NCI-H1436 treated with DMSO at 0.1 percent for 48 hours (cell line): ENCODE measurements at places on chromosomes 12 and 14.

DNA sequence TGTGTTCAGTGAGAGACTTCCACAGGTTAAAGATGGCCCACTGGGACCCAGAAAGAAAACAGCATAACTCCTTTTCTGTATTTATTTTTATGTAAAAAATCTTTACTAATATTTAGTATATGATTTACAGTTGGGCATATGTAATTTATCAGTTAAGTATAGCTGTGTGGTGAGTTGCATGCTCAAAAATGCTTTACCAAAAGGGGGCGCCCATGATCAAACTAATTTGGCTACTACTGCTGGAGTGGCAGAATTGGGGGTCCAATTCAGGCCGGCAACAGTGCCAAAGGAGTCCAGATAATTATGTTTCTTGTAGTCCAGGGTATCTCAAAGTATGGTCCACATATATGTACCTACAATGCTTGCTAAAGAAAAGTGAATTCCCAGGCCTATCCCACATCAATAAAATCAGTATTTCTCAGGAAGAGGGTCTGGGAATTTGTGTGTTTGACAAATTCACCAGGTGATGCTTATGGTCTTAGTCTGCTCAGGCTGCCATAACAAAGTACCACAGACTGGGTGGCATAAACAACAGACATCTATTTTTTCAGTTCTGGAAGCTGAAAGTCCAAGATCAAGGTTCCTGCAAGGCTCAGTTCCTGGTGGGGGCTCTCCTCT, 152.0 kb downstream of the KTN1 start:
- DNase-seq, result no peak

DNA sequence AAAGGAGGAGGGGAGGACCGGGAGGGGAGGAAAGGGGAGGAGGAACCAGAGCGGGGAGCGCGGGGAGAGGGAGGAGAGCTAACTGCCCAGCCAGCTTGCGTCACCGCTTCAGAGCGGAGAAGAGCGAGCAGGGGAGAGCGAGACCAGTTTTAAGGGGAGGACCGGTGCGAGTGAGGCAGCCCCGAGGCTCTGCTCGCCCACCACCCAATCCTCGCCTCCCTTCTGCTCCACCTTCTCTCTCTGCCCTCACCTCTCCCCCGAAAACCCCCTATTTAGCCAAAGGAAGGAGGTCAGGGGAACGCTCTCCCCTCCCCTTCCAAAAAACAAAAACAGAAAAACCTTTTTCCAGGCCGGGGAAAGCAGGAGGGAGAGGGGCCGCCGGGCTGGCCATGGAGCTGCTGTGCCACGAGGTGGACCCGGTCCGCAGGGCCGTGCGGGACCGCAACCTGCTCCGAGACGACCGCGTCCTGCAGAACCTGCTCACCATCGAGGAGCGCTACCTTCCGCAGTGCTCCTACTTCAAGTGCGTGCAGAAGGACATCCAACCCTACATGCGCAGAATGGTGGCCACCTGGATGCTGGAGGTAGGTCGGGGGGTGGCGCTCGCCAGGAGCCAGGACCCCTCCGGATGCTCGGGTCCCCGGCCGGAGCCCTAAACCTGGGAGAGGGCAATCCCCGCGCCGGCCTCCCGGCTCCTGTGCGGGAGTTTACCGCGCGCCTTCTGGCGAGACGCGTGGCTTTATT, at the start of gene CCND2:
CCND2 (plus strand) TSS at position 111 of the 744 bp plus-strand sequence; CDS start at position 390, 279 bp downstream.
- no peak for DNase-seq

DNA sequence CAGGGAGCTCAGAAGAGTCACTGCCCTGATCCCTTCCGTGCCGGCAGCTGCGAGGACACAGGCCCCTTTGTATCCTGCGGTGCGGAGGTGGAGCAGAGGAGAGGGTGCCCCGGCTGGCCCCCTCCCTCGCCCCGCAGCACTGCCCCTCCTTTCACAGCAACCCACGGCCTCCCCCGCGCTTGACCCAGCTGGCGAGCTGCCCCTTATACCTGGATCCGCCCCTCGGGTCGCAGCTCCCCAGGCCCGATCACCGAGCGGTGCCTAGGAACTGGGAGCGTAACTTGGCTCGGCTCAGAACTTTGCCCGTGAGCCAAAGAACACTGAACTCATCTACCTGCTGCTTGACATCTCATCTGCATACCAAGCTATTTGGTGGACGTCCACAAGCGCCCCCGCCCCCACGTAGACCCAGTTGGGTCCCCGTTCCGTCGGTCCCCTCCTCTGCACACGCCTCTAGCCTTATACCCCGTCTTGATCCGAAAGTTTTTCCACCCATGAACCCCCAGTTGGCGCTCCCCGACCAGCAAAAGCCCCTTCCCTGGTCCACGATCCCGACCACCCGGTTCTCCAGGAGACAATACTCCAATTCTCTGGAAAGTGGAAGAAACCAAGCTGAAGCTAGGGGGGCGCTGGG, 697 bp upstream of the DNAJC14 start:
- no peak for DNase-seq

DNA sequence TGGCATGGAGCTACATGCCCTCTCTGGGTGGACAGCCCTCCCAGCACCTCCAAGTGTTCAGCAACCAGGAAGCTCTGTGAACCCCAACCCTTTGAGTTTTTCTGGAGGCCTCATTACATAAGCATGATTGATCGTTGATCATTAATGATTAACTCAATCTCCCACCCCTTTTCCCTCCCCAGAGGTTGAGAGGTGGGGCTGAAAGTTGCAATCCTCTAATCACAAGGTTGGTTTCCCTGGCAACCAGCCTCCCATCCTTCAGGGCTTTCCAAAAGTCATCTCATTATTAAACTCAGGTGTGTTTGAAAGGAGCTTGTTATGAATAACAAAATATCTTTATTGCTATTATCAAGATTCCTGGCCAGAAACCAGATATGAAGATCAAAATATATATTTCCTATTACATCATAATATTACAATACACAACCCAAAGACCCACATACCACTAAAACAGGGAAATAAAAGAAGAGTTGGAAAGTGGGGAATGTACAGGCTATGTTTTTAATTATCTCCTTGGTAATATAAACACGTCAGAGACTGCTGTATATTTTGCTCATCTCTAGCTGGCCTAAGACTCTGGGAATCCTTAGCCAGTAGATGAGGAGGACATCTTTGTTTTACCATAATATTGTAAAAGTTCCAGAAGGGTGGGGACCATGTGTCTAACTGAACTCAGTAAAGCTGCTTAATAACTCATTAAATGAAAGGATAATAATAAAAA, 73.6 kb downstream of the SSPN start:
- no peak for DNase-seq

DNA sequence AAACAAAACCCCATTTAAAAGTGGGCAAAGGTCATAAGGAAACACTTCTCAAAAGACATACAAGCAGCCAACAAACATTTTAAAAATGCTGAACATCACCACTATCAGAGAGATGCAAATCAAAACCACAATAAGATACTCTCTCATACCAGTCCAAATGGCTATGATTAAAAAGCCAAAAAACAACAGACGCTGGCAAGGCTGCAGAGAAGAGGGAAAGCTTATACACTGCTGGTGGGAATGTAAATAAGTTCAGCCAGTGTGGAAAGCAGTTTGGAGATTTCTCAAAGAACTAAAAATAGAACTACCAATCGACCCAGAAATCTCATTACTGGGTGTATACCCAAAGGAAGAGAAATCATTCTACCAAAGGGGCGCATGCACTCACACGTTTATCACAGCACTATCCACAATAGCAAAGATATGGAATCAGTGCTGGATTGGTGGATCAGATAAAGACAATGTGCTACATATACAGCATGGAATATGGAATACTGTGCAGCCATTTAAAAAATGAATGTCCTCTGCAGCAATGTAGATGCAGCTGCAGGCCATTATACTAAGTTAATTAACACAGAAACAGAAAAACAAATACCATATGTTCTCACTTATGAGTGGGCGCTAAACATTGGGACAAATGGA, 102.1 kb upstream of the DAAM1 start:
- DNase-seq, result no peak

DNA sequence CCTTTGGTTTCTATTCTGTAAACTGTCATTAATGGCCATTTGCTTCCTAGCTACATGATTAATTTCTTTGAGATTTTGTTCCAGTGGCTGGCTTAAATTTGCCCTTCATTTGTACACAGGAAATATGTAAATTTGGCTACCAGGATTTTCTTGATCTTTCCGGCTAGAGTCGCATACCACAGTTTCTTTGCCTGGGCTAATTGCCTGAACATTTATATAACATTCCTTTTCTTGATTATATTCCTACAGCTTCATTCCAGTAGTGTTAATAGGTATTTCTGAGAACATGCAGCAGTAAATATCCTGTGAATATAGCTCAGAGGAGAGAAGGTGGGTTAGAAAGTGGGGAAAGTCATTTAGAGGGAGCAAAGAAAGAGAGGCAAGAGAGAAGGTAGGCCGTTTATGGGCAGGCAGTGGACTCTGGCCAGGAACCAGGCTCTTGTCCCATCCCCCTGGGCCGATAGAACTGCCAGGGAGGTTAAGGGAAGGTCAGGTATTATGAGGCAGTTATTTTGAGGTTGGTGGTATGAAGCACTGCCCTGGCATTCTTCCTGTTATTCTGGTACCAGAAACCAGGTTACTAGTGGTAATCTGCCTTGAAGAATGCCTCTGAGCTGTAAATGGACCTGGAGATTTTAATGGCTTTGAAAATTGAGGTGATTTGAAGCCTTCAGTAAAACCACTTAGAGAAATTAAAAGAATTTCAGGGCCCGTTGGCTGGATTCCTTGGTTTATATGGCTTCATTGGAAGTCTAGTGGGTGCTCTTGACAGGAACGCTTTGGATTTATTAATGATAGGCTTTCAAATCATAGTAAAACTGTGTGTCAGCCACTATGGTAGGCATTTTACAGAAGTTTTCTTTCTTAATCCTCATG, 4.4 kb downstream of the RNF10 start:
- no peak for DNase-seq

DNA sequence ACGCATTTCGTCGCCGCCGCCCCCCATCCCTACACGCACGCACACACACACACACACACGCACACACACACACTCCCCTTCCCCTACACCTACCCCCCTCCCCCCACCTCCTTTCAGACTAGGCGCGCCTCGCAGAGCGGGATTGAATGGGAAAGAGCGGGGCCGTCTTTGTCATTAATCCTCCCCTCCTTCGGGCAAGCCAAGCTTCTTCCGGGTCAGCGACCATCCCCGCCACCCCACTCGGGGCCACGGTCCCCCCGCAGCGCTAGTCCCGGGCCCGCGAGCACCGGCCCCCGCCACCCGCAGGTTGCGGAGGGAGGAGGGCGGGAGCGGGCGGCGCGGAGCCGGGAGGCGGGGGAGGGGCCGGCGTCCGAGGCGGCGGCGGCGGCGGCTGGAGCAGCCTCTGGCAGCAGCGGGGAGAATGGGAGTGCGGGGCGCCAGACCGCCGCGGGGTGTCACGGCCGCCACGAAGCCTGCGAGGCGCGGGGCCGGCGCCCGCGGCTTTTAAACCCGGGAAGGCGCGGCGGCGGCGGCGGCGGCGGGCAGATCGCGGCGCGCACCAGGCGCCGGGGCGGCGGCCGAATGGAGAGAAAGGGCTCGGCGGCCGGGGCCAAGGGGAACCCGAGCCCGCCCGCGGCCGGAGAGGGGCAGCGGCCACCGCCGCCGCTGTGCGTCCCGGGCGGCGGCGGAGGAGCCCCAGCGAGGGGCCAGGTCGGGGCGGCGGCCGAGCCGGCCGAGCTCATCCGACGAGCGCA, at the start of gene TTC9:
TTC9 (plus strand) TSS at position 369 of the 755 bp plus-strand sequence; CDS start at position 583, 214 bp downstream.
- DNase-seq, result no peak

GRCh38 chr12:26845057-26845666, 12.2 kb upstream of the ITPR2 start:
- DNase-seq, result no peak

DNA sequence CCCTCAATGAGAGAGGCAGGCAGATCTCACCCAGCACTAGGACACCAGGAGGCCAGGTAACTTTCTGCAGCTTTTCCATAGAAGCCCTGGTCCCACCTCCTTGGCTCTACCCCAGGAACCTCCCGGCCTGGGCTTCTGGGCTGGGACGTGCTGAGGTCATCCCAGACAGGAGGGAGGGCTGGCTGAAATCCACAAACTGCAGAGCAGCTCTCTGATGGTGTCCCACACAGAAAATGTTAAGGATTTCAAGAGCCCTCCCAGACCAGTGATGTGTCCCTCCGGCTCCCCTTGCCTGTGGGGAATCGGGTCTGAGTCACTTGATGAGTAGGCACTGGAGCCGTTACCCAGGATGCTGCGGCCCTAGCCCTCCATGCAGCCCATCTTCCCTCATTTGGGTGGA, 124.1 kb downstream of the ESRRB start:
- DNase-seq, result no peak

- DNase-seq, result no peak
These were observed 18.4 kb downstream of the SRGAP1 start for GRCh38 chr12:63862969-63863230.

DNA sequence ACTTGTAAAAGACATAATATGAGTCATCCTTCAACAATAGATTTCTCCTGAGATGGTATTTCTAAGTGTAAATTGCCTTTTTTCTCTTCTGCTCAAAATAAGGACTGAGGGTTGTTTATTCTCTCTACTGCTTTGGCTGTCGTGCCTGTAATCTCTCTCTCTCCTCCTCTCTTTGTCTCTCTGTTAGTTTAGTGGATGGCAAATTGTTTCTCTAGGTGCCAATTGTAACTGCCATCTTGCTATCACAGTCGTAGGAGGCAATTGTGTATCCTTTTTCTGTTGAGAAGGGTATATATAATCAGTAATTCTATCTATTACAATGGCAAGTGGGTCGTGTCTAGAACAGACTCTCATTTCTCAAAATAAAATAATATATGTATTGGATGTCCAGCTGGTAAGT, 545.0 kb upstream of the FBXO33 start:
- peak; percentile 56 for DNase-seq

DNA sequence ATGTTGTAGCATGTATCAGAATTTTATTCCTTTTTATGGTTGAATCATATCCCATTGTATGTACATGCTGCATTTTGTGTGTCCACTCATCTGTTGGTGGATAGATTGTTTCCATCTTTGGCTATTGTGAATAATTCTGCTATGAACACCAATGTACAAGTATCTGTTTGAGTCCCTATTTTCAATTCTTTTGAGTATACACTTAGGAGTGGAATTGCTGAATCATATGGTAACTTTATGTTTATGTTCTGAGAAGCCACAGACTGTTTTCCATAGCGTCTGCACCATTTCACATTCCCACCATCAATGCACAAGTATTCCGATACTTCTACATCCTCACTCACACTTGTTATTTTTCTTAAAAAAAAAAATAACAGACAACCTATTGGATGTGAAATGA, 91.5 kb downstream of the ARF6 start:
- DNase-seq, result no peak

GRCh38 chr14:77148510-77149231, 7.1 kb upstream of the ZDHHC22 start:
- no peak for DNase-seq

GRCh38 chr12:27143256-27144069, 61.1 kb upstream of the C12orf71 start:
- DNase-seq, result no peak

DNA sequence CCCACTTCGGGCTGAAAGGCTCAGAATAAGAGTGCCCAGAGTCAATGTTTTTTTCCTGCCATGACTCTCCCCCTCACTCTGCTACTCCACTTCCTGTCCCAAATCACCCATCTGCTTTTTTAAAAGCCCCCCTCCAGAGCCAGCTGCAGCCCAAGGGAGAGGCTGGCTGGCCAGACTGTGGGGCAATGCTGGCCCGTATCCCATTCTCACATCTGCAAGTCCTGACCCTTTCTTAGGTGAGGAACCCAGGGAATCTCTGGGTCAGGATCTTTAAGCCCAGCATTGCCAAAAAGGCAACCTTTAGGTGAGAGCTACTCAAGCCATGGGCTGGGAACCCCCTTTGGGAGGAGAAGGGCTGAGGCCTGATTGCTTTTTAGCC, 1.7 kb upstream of the ITGA5 start:
- DNase-seq, result no peak
